ENCODE measurements at places on chromosomes 2 and 18.

- DNase-seq, result no peak
These were observed 15.3 kb upstream of the FN1 start for GRCh38 chr2:215451012-215451756.

- DNase-seq, result no peak
These were observed 70.2 kb upstream of the FSHR start for GRCh38 chr2:49224426-49225010.

GRCh38 chr2:166404831-166405568 is 29.3 kb upstream of the SCN9A start:
- no peak for DNase-seq

DNA sequence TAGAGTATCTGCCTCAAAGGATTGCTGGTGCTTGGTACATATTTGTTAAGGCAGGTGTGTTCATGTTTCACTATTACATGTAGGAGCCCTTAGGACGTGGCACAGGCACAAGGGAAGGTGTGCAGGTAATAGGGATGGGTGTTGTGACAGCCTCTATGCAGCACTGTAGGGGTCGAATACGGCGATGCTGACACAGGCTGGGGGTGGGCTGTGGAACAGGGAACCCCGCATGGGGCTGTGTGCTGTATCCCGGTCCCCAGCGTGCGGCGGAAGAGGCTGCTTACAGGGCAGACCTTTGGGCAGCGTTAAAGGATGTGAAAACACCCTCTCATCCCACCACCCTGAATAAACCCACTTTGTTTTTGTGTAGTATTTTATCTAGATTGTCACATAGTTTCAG is 21.5 kb downstream of the B3GNT2 start:
- no peak for DNase-seq

DNA sequence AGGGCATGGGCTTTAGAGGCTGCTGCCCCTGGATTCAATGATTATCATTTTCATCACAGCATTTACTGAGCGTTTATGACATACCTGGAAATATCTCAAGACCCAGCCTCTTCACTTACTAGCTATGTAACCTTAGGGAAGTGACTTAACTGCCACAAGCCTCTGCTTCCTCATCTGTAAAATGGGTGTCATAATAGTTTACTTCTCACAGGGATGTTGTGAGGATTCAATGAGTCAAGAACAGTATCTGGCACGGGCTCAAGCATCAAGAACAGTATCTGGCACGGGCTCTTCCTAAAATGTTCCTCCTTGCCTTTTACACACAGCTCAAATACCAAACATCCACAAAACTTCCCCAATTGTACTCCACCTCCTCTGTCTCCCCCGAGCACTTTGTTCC is 31.4 kb downstream of the LGALSL start:
- no peak for DNase-seq

GRCh38 chr2:217095511-217096205 is 235.8 kb upstream of the TNP1 start:
- DNase-seq, result no peak

DNA sequence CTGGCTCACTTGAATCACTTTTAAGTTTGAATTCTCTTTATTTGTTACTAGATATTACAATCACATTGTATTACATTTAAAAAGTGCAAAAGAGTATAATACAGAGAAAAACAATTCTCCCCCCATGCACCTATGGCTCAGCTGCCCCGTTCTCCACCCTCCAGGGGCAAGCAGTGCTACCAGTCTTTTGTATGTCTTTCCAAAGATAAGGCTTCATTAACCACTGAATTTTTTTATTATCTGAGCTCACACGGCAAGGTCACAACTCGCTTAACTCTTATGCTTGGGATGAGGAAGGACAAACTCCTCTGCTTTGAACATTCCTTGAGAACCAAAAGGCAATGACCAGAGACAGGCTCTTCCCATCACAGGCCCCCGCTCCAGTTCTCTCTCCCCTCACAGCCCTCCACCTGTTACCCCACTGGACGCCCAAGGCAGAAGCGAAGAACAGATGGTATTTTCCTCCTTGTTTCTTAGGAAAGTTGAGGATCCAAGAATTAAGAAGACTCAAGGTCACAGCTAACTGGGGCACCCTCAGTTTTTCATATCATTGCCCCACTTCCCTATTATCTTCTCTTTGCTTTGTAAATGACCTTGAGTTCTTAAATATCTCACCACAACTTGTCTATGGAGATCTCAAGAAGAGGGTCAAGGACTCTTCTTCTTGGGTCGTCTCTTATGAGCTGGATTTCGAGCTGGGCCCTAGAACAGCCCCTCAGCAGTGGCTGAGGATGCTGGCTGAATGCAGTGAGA is 30.1 kb downstream of the SH2D6 start:
- DNase-seq, result no peak

DNA sequence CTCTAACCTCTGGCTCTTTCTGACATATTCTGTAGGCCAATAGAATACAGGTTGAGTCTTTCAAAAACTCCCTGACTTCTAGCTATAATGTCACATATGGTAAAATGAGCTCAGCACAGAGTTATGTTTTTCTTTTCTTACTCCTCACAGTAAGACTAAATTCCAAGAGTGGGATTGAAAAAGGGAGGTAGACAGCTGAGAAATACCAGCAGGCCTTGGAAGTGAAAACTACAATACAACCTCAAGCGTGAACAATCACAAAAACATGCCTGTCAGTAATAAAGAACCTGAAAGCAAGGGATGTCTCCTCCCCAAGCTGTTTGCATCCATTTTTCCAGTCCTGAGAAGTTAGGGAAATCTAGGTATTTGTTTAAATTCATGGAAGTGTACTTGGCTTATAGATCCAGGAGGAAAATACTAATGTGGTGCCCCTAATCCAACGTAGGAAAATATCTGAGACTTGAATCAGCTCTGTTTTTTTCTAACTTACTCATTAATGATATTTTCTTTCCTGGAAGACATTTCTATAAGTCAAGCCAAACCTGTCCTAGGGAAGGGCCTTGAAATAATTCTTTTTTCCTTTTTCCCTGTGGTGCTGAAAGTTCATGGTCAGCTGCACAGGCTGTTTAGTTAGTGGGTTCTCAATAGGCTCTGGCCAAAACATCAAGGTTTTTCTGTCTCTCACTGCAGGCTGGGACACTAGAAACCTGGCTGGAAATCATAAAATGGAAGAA is 167.9 kb upstream of the SPATS2L start:
- no peak for DNase-seq

- DNase-seq, result no peak
These were observed 247.8 kb downstream of the PAX3 start for GRCh38 chr2:222050981-222051380.

DNA sequence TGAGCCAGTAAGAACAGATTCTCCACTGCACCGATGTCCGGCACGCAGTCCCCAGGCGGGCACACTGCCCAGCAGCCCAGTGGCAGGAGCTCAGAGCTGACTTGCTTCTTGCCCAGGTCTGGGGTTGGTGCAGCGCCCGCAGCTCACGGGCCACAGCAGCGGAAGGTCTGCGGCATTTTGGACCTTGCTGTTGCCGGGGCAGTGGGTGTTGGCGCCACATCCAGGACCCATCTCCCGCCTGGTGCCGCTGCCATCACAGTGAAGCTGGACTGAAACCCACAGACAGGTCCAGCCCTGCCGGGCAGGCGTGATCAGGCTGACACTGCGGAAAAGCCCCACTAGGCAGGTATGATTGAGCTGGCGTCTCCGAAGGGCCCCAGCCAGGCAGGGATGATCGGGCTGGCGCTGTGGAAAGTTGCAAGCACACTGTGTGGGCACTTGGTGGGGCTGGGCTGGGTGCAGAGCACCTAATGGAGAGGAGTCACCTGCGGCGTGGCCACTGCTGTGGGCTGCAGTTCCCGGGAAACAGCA is 75.5 kb downstream of the SLC66A2 start:
- DNase-seq, result no peak

All from GOT3 (cell line).